Activated naive CD4-positive, alpha-beta T cell treated with anti-CD3 and anti-CD28 coated beads, Interleukin-2, amount 50 U/mL, for 72 hours (primary cell): ENCODE measurements at places on chromosomes 2 and 18. TPM values are rescaled to one million over a fixed set of nuclear protein-coding genes. Genes with fewer than 3 reads are reported as not detected.

TMEFF2 gene
- total RNA-seq = not detected

FEV gene
- not detected for total RNA-seq

LYPD6 gene
- not detected for total RNA-seq

RNF152 gene
- total RNA-seq = 0.59 TPM

IL36RN gene
- total RNA-seq = not detected

HMSD gene
- total RNA-seq = 38.0 TPM

RESP18 gene
- not detected for total RNA-seq

NEU2 gene
- not detected for total RNA-seq

GKN1 gene
- total RNA-seq = not detected

FBLN7 gene
- total RNA-seq = 25.4 TPM

MPHOSPH10 gene
- 42.7 TPM for total RNA-seq

DNA sequence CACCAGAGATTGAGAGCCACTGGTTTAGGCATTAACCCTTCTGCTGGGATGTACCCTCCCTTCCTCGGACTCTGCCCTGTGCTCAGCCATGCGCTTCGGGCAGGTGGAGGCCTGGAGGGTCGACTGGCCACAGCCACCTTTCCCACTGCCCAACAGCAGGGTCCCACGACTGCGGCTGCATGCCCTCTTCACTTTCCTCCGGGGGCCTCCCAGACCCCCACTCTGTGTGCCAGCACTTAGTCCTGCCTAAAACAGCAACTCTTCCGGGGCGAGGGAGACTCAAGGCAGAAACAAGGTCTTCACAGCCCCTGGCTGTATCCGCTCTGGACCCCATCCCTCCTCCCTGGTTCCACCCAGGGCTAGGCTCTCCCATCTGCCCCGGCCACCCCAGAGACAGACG lies 31.3 kb upstream of the BIN1 start:
- DNase-seq = no peak

DNA sequence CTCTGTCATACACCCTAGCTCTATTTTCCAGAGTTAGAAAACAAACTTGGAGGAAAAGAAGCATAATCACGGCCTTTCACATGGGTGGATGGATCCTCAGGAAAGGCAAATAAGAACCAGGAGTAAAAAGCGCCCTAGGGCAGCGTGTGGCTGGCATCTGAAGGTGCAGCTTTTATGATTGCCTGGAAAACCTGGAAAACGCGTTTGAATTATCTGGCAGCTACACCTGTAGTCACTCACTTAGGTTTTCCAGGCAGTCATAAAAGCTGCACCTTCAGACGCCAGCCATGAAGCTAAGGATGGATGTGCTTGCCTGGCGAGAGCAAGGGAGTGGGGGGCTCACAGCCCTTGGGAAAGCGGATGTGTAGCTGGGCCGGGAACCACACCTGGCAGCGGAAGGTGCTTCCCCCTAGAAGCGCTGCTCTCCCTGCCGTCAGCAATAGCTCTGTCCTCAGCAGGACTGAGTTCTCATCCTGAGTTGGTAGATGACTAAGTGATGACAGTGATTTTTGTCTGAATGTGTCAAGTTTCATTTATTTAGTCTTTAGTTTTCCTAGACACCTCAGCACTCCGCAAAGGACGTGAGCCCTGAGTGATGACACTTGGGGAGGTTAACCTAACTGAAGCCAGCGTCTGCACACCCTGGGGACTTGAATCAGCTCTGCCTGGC lies 82.0 kb downstream of the DCDC2C start:
- no peak for DNase-seq

DNA sequence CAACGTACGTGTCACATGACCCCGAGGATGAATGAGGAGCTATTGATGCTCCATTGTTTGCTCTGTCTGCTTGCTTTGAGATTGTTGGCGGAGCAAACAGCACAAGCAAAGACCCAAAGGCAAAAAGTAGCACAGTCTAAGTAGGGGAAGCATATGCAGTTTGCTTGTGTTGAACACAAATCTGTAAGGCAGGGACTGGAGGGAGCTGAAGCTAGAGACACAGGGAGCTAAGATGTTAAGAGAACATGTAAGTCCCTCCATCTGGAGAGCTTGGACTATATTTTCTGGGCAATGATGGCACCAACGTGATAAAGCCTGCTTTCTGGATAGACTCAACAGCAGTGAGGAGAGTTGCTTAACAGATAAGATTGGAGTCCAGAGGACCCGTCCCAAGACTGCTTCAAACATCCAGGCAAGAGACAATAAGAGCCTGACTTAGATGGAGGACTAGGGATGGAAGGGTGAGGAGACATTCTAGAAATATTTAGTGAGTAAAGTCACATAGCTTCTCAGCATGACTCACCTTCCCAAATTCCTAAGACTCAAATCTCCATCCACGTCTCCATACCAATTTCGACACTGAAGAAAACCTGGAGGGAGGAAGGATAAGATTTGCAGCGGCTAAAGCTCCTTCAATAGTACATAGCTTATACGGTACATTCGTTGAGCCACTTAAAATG lies 88.1 kb upstream of the KLF7 start:
- DNase-seq = no peak

DNA sequence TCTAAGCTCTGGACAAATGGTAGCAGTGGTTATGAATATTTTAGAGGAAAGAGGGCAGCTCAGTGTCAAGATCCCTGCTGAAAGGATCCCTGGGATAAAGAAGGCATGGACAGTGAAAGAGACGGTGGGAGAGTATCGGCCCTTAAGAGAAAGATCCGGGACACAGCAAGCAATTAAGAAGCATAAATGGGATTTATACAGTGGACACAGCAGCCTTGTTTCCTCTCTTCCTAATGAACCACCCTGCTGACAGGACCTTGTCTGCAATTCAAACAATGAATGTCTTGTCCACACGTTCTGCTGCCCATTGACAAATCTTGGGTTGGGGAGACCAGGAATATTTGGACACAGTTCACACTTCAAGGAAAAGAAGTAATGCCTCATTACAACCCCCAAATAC lies 16.5 kb downstream of the CPLX4 start:
- no peak for DNase-seq

- DNase-seq = no peak
Measured at GRCh38 chr2:20674974-20675679, 8.2 kb downstream of the GDF7 start.

DNA sequence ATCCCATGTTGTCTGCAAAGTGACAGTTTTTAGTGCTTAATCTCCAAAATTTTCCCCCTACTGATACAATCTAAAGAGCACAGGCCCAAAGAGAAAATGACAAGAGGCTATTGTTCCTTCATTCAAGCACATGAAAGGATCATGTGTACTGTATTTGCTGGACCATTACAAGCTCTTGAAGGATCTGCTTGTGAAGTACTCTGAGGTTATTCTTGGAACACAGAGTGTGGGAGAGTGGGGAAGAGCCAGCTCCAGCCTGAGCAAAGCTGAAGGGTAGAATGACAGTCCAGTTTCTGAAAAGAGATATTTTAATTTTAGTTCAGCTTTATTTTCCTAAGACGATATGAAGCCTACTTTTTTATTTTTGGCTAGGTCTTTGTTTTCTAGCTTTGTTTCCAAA lies 112.2 kb downstream of the GALNT3 start:
- DNase-seq = no peak

- DNase-seq = no peak
Measured at GRCh38 chr2:98912957-98913915, 22.8 kb downstream of the CRACDL start.

DNA sequence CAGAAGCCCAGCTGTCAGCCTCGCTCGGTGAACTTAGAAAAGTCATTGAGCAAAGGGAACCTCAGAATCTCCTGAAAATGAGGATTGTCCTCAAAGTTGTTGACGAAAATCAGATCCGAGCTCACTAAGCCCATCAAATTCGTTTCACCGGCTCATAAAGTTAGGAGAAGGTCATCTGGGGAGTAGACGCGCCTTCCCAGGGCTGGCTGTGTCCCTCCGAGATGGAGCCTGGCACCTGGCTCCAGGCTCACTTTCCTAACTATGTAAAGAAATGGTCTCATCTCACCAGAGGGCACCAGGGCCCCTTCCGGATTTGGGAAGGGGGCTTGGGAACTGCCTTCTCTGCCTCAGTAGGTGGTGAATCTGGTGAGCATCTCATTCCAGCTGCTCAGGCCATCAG lies 145.5 kb downstream of the PXDN start:
- no peak for DNase-seq

- no peak for DNase-seq
Measured at GRCh38 chr2:121342751-121343150, 57.7 kb upstream of the TFCP2L1 start.

- no peak for DNase-seq
Measured at GRCh38 chr2:132522901-132523300, 106.3 kb downstream of the GPR39 start.

GRCh38 chr2:73212098-73212447 lies 2.0 kb upstream of the SMYD5 start:
- no peak for DNase-seq

GRCh38 chr2:120856421-120856862 lies 120.8 kb downstream of the GLI2 start:
- no peak for DNase-seq

- DNase-seq = no peak
Measured at GRCh38 chr2:179622112-179622511, 239.3 kb downstream of the ZNF385B start.

DNA sequence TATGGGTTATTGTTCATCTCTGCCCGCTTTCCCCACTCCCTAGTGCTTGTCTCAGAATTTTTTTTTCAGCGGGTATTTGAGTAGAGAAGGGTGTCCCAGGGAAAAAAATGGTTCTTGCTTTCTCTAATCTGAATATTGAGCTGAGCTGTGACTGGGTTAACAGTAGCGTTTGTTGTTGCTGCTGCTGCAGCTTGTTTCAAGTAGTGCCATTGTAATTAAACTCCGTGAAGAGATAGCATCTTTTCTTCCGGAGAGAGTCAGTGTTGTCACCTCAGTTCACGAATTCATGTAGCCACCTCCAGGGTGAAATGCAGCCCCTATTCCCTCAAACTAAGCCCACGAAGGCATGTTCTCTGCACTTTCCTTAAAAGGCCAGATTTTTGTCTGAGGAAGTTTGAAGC lies 1.5 kb upstream of the AAK1 start:
- no peak for DNase-seq

GRCh38 chr2:164824872-164825271 lies 16.8 kb downstream of the COBLL1 start:
- no peak for DNase-seq

GRCh38 chr2:39661826-39662225 lies 3.9 kb upstream of the TMEM178A start:
- DNase-seq = no peak

DNA sequence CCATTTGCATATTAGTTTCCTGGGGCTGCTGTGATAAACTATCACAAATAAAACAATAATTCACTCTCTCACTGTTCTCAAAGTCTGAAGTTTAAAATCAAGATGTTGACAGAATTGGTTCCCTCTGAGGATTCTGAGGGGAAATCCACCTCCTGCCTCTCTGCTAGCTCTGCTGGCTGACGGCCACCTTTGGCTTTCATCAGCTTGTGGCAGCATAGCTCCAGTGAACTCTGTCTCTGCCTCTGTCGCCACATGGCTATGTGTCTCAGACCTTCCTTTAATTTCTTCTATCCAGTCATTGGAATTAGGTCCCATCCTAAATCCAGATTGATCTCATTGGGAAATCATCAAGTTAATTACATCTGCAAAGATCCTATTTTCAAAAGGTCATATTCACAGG lies 38.9 kb upstream of the TRIM43 start:
- no peak for DNase-seq
